Activated naive CD8-positive, alpha-beta T cell treated with anti-CD3 and anti-CD28 coated beads, Interleukin-2, amount 10 ng/mL, durations not matched to agents 7 days and 5 days (primary cell): ENCODE measurements at places on chromosomes 3 and 15.

DNA sequence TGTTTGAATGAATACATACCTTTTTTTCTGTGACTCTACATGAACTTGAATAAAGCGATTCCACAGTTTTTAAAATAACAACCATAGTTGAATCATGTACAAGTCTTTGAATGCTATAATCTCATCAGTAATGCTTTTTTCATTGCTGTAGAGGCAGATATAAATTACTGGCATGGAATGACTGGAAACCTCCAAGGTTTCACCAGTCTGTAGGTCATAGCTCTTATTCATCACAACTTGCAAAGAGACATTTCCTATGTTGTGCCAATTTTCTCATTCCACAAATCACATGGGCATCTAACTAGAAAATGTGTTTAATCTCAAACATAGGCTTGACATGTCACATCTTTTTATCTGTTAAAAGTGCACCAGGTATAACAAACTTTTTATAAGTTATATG lies 407.1 kb upstream of the KCNMB2 start:
- no peak for DNase-seq

- no peak for DNase-seq
These were observed 22.4 kb downstream of the LRRK1 start for GRCh38 chr15:100941536-100941935.

DNA sequence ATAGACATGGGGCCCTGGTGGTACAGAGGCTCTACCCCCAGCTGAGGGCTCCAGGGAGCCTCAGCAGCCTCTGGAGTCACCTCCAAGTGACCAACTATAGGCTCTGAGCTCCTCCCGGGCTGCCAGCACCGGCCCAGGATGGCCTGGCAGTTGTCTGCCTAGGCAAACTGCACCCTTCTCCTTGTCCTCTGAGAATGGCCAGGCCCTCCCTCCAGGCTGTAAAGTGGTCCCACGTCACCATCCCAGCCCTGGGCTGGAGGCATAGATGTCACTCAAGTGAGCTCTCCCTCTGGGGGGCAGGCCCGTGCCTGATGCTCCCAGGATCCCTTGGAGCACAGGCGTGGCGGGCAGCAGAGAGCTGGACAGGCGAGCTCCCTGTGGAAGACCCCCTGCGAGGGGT lies 120.1 kb downstream of the SEC22A start:
- no peak for DNase-seq

- DNase-seq = no peak
These were observed 23.7 kb downstream of the PCYT1A start for GRCh38 chr3:196263819-196264218.

DNA sequence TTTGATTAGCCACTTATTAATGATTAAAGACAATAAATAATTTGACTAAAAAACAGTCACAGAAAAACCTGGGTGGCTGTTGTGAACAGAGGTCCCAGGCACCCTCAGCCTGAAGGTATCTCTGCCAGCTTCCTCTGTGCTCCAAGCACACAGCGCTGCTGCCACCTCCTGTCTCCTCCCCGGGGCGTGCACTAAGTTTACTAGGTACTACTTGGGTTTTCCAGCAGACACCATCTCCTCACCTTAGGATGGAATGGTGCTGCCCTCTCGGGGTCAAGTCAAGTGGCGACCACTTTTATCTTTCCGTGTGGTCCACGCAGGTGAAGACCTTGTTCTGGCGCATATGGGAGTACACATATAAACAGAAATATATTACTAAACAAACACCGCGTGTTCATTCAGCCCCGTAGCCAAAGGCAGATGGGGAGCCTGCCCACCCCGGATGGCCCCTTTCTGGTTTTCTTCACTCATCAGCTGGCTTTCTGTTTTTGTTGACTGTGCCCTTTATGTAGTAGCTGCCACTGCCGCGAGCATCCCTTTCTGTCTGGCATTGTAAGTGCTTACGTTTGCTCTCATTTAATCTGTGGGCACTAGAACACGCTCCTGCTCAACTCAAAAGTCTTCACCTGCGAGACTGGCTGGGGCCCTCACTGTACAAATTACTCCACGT lies 128.0 kb downstream of the LRIG1 start:
- DNase-seq = no peak

- no peak for DNase-seq
These were observed 27.3 kb downstream of the ATOSA start for GRCh38 chr15:52651868-52652267.

DNA sequence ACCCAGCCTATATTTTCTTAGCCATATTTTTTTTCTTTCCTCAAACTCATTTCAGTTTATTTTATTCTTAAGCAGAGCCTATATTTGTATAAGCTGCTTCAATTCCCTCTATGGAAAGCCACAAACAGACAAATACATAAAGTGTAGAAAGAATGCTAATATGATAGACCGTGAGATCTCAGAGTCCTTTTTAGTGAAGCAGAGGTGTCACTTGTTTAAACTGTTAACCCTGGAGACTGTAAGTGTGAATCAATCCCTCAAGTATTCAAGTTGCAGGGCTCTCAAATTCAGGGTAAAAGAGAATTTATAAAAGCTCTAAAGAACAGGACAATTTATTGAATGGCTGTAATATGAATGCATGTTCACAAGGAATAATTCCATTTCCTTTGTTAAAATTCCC lies 72.2 kb upstream of the BHLHE40 start:
- DNase-seq = no peak

DNA sequence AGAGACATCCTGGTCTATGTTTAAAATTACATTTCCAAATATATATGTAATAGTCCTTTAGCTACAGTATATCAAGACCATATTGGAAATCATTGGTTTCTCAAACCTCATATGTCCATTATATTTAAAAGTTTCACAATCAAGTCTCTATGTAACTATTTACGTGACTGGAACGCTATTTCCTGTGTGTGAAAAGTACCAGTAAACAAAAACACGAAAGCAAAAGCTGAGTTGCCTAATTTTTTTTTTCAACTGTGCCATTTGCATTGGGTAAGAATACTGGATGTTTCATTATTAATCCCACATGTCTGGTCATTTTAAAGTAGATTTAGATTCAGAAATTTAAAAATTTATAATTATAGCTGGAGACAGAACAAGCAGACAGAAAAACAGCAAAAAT lies 381.4 kb downstream of the TBC1D5 start:
- no peak for DNase-seq

DNA sequence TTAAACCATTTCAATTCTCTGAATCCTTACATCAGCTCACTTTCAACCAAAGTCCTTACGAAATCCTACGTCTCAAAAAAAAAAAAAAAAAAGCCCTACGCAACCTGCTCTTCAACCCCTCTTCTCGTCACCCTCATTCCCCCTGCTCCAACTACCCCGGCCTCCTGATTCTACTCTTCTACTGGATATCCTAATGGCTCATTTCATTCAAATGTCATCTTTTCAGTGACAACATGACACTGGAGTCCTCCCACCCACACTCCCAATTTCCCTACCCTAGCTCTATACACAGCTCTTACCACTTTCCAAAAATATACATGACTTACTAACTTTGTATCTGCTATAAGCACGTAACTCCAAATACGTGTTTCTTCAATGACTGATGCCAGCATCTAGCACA lies 11.5 kb downstream of the UBP1 start:
- no peak for DNase-seq

- no peak for DNase-seq
These were observed 17.1 kb upstream of the XIRP1 start for GRCh38 chr3:39209329-39209970.

DNA sequence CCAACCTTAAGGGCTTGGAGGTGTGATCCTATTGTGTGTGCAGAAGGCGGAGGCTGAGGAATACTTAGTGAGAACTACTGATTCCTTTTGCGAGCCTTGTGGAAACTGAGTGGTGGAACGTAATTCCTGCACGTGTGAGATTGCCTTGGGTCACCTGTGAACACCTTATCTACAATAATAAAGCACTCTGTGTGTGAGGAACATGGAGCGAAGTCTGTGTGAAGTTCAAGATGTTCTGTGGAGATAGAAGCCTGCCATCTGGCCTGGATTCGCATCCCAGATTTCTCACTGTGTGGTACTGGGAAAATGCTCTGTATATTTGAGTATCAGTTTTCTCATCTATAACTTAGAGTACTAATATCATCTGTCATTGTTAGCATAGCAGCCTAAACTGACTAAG lies 179.5 kb upstream of the PDZRN3 start:
- no peak for DNase-seq

GRCh38 chr3:141249041-141249440 lies 17.4 kb downstream of the PXYLP1 start:
- no peak for DNase-seq

DNA sequence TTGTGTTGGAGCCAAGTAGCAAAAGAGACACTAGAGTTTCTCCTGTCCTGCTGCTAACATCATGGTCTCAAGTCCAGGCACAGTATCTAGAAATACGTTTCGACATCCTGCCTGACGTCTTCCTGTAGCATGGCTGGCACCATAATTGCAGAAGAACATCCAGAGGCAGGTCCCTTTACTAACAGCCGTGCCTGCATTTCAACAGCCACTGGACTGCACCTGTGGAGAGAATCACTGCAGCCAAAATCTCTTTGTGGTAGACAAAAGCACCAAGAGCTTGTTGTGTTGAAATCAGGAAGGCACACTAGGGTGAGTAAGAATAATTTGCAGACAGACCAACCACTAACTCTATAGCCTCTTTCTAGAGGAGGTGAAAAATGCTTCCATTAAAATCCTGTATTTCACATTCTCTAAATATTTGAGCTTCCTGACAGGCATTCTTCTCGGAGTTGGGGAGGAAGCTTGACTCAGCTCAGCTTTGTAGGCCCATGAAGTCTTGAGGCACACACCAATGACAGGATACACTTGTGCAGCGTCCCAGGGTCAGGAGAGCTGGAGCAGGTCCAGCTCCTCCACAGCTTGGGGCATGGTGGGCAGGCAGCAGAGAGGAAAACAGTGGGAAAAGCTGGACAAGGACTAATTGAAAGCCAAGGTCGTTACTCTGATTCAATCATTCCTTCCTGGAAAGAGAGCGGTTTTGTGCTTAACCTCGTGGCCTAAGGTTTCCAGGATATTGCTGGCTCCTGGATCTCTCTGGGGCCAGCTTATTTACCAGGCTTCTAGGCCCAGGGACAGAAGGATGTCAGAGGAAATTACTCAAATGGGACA lies 244.9 kb downstream of the FAM43A start:
- DNase-seq = no peak

DNA sequence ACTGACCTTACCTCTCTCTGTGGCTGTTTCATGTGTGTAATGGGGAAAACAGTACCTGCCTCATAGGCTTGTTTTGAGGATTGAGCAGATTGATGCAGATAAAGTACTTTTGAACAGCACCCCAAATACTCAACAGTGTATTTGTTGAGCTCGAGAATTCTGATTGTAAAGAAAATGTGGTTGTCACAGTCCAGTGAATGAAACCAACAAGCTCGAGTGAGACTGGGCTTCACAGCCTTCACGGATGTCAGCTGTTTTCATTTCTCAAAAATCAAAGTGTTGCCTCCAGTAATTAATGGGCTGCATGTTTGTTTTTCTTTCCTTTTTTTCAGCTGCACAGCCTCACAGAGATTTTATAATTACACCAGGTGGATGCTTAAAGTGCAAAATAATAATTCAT lies 43.7 kb downstream of the PARP15 start:
- DNase-seq = no peak

DNA sequence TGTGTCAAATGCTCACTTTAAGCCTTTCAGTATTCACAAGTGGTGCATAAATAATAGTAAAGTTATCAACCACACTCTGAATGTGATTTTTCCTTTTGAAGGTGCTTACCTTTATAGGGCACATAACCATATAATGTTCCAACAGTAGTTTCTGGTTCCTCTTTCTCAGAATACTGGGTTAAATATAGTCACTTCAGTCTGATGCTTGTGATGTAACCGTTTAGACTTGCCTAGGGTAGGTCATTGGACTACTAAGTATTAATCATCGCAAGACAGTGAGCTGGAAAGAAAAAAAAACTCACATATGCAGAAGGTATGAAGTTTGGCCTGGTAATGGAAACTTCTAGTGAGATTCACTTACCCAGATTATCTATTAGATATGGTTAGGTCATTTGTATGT lies 1.9 kb downstream of the KBTBD8 start:
- no peak for DNase-seq

DNA sequence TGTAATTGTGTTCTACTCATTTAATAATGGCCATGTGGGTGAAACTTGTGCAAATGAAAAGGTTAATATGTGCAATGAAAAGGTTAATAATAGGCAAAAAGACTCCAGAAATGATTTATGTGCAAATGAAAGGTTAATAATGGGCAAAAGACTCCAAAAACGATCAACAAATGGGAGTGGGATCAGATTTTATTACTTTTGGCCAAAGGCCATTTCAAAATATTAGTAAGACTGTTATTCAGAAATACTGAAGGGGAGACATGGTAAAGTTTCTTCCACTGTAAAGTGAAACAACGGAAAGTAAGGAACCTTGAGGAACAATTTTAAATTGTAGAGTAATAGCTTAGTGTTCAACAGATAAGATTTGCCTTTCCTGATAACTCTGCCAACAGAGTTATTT lies 40.7 kb downstream of the STARD9 start:
- no peak for DNase-seq

GRCh38 chr15:63633312-63633711 lies 36.1 kb downstream of the FBXL22 start:
- no peak for DNase-seq

GRCh38 chr15:69610277-69610676 lies 157.7 kb downstream of the RPLP1 start:
- no peak for DNase-seq

- no peak for DNase-seq
These were observed 451.0 kb downstream of the MFSD1 start for GRCh38 chr3:159252772-159253384.

GRCh38 chr3:48023377-48023776 lies 7.2 kb upstream of the MAP4 start:
- no peak for DNase-seq

DNA sequence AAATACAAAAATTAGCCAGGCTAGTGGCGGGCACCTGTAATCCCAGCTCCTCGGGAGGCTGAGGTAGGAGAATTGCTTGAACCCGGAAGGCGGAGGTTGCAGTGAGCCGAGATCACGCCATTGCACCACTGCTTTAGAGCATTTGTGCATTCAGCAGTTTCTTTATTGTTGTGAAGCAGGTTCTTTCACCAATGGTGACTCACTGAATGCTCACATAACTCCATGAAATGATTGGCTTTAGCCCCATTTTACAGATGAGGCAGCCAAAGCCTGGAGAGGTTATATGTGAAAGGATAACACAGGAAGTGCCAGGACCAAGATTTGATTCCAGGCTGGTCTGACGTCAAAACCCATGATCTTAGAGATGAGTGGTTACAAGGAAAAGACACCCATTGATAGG lies 195.2 kb downstream of the SLCO3A1 start:
- DNase-seq = no peak
